ENCODE measurements at places on chromosomes 5 and 9.

DNA sequence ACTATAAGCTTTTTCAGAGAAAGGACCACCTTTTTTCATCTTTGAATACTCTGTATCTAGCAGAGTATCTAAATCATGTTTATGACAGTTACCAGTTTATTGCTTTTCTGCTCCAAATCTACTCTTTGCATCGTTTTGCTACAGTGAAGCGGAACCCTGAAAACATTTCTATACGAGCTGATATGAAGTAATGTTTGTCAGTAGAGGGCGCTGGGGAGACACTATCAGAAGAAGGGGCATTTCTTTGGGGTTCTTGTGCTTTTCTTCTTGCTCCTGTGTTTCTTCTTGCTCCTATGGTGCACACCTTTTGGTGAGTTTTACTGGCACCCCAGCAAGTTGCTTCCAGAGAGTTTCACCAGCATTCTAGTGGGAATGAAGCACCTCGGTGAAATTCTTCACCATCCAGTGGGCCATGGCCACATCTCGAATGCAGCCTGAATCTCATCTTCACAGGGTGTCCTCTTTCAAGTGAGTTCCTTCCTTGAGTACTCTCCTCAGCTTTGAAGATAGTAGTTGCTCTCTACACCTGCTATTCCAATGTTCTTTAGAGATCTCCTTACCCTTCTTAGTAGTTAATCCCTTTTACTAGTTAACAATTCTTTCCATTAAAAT lies 98.4 kb downstream of the FGF1 start:
- DNase-seq = no peak

- no peak for DNase-seq
These were observed 158.0 kb downstream of the DEPDC1B start for GRCh38 chr5:60541980-60542379.

GRCh38 chr9:33921967-33922895 lies 105.3 kb downstream of the UBE2R2 start:
- DNase-seq = no peak

DNA sequence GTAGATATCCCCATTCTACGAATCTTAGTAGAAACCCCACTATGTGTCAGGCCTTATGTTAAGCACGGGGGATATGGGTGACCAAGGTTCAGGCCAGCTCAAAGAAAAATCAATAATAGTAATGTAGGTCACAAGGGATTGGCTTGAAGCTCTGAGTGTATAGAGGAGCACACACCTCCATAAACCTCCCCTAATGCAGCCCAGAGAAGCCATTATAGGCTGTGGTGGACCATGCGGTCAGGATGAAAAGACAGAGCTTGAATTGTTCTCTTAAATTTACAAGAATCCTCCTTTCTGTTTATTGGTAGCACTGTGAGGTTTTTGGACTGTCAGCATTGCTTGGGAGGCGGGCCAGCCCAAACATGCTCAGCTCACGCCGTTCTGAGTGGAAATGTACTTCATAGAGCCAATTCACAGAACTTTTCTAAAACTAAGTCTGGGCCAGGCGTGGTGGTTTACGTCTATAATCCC lies 9.1 kb downstream of the PDE6A start:
- DNase-seq = no peak

- no peak for DNase-seq
These were observed 145.7 kb downstream of the CFAP90 start for GRCh38 chr5:7705261-7705660.
